Erythroblast (primary cell): ENCODE measurements at places on chromosomes 6 and 20.

- no peak for DNase-seq
Measured at GRCh38 chr20:51715163-51715855, 52.9 kb downstream of the ATP9A start.

DNA sequence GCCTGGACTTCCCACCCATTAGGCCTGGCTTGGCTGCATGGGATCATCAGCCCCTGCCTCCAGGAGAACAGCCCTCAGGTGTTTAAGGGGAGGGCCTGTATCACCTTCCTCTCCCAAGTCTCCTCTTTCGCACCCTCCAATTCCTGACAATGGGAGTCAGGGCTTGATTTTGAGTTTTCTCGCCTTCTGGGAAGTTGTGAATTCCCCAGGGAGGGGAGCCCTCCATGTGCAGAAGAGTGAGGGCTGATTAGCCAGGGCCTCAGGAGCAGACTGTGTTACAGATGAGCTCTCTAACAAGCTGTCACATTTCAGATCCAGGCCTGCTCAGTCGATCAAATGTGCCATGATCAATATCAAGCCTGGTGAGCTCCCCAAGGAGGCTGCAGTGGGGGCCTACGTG, 42.4 kb downstream of the CNBD2 start:
- no peak for DNase-seq

GRCh38 chr20:32443386-32443974, 85.3 kb downstream of the ASXL1 start:
- DNase-seq, result no peak

DNA sequence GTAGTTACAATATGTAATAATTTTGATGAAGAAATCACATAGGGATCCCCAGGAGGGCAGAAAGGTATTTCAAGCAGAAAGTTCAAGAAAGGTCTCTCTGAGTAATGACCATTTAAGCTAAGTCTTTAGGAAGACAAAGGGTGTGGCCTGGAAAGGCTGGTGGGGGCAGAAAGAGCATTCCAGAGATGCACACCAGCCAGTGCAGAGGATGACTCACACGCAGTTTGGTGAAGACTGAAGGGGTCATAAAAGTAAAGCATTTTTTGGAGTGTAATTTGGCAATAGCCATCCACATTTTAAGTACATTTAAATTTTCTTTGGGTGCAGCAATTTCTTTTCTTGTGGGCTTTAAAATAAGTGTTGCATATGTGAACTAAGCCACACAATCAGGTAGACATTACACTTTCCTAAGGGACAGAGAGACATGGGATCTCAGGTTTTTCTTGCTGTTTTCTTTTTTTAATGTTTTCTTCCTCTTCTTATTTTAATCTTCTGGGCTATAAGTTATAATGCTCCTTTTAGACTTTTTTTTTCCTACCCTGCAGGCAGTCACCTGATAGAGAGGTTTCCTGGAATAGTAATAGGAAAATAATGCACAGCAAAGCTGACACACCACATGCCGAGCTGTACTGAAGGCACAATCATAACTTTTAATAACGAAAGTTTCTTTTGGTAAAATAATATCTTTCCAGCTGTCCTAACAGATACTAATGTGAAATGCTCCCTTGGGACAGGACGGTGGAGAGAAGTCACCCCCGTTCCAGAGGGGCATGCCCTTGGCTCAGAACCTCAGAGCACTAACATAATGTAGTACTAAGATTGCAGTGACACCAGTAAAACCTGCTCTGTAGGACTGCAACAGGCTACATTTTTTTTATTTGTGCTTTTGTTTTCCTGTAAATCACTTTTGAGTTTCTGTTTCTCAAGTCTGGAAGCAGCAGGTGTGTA, 49.6 kb upstream of the PTPRK start:
- DNase-seq, result no peak

DNA sequence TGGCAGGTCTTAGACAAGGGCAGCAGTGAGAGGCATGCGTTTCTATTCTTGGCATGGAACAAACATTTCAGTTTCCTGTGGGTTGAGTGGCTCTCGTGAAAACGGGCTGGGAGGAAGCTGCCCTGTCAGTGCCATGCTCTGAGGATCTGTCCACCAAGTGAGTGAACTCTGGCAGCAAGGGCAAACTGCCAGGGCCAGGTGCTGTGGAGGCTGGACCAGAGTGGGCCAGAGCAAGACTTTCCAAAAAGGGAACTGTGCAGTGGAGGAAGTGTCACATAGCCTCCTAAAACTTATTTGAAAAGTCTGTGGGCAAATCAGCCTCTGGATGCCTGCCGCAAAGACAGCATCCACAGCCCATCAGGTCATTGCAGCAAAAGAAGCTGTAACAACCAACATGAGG, 44.2 kb upstream of the TAB2 start:
- DNase-seq, result no peak

DNA sequence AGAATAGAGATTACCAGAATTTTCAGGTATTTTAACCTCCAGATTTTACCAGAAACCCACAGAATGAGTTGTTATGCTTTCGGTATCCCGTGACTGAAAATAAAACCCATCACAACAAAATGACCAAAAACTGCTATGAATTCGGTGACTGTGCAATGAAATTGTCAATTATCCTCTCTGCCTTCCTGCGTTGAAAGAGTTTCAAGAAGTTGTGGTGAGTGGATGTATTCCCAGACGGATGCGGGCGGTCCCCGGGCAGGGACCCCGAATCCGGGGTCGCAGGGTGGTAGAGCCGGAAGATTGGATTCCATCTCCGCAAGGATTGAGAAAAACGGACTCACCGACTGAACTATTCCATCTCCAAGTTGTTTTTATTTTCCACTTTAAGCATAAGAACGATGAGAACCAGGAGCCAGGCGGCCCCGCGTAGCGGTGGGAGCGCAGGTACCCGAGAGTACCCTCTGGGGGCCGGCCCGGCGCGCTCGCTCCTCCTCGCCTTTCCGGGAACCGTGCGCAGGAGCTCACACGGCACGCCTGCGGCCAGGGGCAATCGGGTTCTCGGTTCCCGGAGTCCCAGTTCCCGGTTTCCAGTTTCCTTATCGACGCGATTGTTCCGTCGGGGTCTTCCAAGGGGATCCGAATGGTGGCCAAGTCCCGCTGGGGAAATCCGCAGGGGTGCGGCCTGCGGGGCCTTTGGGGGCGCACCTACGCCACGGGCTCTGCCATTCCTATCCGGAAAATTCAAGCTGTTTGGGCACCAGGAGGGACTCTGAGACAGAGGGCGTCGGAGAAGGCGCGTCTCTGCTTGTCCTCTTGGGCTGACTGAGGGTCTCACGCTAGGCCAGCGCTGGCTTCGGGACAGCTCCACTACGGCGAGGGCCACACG, 104.9 kb upstream of the PRDM1 start:
- no peak for DNase-seq

DNA sequence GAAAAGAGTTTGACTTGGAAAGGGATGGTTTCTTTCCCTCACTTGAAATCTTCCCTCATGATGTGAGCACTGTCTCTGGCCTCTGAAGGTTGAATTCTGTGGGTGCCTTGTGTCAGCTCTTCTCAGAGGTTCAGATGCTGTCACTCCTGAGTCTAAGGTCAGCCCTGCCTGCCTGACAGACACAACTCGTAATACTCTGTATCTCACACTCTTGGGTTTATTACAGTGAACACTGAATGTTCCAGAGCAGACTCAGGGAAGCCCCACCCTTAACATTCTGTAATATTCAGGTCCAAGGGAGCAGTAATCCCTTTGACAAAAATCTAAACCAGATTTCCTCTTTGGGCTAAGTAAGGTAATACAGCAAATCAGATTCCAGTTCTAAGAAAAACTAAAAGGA, 837.8 kb downstream of the QKI start:
- no peak for DNase-seq

DNA sequence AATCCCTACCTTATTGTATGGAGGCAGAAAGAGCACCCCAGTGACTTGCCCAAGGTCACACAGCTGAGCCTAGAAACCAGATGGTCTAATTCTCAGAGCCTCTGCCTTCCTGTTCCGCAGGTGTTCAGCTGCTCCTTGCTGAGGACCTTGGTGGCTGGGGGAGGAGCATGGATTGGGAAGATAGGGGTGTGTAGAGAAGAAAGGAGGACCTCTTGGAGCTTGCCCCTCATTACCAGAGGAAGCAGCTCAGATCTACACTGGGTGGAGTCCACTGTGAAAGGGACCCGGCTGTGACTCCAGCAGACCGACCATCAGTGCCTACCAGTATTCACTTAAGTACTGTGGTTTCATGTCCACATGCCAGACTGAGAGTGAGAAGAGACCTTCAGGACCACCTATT, 15.2 kb downstream of the FOXP4 start:
- no peak for DNase-seq

GRCh38 chr20:14848806-14849205, 511.4 kb upstream of the FLRT3 start:
- DNase-seq, result no peak

GRCh38 chr20:61601853-61602252, 349.8 kb downstream of the CDH4 start:
- no peak for DNase-seq

DNA sequence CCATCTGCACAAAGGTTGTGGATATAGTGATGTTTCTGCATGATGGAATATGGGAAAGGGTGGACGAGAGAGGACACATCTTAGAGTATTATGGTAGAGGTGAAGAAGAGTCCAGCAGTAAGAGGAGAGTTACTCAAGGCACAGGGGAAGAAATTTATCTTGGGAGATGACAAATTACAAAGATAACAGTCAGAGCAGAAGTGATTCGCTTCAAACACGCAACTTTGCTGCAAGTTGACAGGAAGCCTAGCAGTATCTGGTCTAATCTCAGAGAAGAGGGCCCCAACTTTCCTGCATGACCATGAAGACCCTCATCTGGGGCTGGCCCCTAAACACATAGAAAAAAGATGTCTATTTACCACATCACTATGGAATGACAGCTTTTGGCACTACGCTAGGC, 1.2 kb upstream of the CALHM6 start:
- DNase-seq, result no peak

DNA sequence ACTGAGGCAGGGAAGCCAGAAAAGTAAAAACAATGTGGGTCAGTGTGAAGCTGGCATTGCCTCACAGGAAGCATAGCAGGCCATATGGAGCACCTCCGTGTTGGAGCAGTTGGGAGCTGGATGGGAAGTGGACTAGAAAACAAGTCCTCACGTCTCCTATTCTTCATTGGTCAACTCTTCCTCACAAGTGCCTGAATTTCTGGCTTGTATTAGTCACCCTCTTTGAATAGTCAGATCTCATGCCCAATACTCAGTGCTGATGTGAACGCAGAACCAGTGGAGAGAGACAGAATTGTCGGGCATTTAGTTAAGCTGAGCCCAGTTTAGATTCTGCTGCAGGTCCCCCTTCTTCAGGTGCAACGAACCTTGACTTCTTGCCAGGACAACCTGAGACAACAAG, 22.3 kb upstream of the RSPO3 start:
- DNase-seq, result no peak

DNA sequence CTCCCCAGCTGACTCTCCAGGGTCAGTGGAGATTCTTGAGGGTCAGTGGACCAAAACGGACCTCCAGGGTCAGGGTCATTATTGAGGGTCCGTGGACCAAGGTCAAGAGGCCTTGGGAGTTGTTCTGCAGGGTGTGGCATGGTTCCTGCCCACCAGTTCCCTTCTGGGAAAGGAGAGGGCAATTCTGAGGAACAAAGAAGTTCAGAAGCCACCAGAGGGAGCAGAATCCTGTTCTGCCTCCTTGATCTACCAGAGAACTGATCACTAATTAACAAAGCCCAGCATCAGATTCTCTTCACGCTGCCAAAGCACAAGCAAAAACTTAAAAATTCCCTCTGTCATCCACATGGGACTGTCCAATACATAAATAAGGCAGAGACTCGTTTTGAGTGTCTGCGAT, 263.4 kb downstream of the DHX35 start:
- DNase-seq, result no peak

DNA sequence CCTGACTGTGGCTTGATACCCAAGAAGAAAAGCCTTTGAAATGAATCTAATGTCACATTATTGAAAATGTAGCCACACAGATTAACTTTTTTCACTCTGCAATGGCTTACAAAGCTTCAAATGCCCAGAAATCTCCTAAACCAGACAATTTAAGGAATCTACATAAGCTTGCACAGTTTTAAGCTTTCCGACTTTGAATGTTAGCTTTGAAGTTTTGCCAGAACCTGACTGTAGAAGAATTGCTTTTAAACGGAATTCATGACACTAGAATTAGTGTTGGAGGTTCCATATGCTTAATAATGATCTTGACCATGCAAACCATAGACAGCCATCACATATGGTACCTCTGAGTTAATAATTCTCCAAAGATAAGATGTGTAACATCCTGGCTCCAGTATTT, 798.5 kb upstream of the EPHA7 start:
- DNase-seq, result no peak

DNA sequence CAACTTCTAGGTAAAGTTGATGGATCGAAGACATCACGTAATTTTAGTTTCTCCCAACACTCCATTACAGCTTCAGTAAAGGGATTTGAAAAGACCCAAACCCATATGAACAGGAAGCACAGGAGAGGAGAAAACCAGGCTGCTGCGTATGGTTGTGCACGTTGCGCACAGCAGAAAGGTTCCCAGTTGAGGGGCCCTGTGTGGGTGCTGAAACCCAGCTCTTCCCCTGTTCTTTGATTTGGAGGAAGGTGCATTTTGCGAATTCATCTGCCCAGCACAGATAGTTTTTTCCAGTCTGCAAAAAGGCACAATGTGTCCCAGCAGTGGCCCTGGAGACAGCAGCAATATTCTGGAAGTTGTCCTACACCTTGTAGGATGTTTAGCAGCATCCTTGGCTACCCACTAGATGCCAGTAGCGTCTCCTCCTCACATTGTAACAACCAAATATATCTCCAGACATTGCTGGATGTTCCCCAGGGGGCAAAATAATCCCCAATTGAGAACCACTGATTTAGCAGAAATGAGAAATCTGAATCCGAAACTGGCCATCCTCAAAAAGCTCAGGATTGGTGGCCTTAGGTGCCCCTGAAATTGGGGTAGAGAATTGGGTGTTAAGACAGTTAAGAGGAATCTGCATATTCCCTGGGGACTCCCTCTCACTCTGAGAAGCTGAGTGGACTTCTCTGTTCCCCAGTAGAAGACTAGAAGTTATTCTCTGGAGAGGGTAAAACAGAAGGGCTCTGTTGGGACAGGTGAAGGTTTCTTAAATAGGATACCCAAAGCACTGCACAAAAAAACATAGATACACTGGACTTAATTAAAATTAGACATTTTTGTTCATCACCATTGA, 12.2 kb downstream of the SUN5 start:
- no peak for DNase-seq

- no peak for DNase-seq
Measured at GRCh38 chr6:121438869-121439268, 3.4 kb downstream of the GJA1 start.

GRCh38 chr6:23681743-23682142, 444.3 kb upstream of the NRSN1 start:
- no peak for DNase-seq

- DNase-seq, result no peak
Measured at GRCh38 chr6:48775157-48775556, 664.2 kb upstream of the PTCHD4 start.

- no peak for DNase-seq
Measured at GRCh38 chr20:13305284-13305683, 84.2 kb downstream of the ISM1 start.

- DNase-seq, result peak; percentile 52
Measured at GRCh38 chr6:36119209-36119608, 11.1 kb upstream of the MAPK13 start.

- DNase-seq, result no peak
Measured at GRCh38 chr6:169510871-169511270, 191.0 kb downstream of the WDR27 start.
